ENCODE measurements at places on chromosomes 4 and X.

DNA sequence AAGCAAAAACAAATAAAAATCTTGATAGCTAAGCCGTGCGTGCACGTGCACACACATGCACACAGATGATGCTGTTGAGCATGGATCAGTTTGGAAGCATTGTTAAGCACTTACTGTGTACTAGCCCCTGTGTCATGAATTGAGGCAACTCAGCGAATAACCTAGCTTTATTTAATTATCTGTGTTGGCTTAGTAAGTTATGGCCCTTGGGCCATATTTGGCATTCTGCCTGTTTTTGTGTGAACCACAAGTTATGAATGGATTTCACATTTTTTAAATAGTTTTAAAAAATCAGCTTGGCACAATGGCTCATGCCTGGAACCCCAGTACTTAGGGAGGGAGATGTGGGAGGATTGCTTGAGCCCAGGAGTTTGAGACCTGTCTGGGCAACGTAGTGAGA lies 113.6 kb upstream of the CBLL2 start:
- DNase-seq, result no peak

- no peak for DNase-seq
Measured at GRCh38 chr4:10730590-10730989, 46.0 kb upstream of the CLNK start.

GRCh38 chrX:79036157-79036880 lies 91.1 kb downstream of the P2RY10 start:
- DNase-seq, result no peak

DNA sequence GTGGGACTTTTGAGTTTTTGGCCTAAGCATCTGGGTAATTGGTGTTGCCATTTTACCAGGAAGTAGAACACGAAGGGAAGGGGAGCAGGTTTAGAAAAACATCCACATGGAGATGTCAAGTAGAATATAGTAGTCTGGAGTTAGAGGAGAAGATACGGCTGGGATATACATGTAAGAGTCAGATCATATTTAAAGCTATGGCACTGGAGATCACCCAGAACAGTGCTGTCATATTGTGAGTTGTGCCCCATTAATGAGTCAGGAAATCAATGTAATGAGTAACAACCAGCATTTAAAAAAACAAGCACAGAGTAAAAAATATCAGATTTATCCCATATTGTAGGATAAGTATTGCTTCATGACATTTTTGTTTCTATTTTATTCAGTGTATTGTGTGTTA lies 4.2 kb downstream of the GSTCD start:
- DNase-seq, result no peak

GRCh38 chr4:39353478-39354253 lies 12.5 kb downstream of the RFC1 start:
- DNase-seq, result no peak

DNA sequence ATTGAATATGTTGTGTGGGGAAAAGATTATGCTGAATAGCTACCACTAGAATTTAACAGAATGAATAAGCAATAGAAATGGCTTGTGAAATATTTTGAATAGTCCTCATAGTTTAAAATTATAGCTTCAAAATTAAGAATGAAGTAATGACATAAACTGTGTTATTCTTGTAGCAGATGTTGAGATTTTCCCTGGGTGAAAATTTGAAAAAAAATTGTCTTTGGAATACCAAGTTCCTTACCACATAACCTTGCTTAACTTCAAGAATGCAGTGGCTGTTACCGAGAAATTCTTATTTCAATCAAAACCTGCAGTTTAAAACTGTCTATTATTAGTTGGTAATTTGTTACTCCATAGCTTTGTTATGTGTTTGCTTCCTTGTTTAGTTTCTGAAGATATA lies 1268.6 kb downstream of the RAPGEF2 start:
- DNase-seq, result no peak
